ENCODE measurements at places on chromosomes 6 and 20.
A peak's percentile ranks its signal among the peaks of the same experiment; 100 is the strongest.

DNA sequence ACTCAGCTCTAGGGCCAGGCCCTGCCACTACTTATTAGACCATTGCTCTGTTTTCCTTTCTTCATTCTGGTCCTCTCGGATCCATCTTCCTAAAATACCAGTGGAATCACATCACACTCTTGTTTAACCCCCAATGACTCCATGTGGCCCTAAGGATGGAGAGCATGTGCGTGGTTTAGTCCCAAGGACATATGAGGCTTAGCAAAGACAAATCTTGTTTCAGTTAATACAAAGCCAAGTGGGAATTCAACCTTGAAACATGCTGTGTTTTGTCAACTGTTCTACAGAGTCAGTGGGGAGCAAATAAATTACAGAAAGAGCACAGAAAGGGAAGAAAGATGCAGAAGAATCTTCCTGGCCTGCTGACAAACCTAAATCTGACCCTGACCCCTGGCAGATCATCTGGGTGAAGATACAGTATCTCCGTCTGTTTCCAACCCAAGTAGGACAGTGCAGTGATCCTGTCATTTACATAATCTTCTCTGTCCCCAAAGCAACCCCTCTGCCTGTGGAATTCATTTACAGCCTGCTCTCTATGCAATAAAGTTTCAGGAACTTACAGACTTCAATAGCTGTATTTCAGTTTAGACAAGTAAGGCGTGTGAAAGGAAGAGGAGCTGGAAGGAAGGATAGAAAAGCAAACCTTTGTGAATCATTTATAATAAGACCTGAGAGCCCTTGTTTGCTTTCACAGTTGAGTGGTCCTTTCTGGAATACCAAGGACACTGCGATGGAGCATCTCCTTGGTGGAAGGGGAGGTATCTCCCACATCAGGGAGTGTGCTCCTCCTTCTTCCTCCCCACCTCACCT lies 144.0 kb downstream of the THBS2 start:
- no peak for DNase-seq

- DNase-seq: no peak
Measured at GRCh38 chr20:3696745-3697587, 15.2 kb upstream of the ADAM33 start.

DNA sequence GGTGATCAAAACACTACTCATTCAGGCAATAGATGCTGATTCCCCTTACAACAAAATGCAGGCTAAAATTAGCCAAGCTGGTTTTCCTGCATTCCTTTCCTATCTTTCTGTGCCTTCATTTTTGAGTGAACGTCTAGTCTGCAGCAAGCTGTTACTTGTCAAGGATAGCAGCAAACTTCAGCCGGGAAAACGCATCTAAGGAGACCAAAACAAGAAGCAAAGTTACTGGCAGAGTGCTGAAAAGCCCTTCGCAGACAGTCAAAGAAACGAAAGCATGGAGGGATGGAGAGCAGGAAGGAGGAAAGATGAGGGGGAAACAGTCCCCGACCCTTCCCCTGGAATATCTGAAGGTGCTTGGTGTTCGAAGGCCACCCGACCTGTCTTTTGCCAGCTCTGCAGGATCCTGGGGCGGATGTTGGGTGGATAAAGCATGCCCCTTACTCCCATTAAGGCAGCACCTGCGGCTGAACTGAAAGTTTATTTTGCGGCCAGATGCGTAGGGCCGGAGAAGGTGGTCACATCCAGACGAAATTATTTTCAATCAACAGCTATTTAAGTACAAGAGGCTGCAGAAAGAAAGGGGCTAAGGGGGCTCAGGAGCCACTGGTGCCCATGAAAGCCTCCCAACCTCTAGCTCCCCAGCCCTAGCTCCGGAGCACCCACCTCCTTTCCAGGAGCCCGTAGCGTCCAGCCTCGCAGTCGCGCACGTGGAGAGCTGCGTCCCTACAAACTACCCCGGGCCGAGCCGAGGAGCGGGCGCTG lies 538 bp downstream of the FERMT1 start:
- peak; percentile 26 for DNase-seq

DNA sequence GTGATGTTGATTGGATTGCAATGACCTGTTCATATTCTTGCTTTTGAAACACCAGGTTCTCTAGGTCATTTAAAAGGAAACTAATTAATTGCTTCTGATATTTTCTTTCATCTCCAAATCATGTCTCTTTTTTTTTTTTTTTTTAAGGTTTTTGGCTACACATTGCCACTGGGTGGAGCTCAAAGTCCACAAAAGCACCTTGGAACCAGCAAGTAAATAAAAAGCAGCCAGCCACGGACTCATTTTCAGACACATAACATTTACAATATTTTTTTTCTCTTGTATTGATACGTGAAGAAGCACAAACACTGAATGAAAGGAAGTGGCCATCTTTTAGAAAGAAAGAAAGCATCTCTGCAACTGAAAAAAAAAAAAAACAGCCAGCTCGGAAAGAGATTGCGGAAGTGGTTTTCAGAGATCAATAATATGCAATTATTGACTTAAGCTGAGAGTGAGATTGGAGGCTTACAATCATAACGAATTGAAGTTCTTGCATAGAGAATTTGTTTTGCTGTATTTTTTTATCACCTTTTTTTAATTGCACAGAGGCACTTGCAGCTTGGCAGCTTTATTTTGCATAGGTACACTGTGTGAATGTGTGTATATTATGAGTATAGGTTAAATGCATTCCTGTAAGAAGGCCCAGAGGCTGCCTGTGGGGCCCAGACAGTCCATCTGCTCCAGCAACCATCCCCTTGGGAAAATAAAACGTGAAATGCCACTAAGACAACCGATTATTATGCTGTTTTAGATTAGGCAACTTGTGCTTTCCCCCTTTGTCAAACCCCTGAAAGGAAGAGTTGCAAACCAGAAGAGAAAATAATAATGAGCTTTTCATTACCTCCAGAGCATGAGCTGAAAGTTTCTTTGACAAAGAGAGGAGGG lies 28.2 kb downstream of the CGA start:
- DNase-seq: peak; percentile 68

DNA sequence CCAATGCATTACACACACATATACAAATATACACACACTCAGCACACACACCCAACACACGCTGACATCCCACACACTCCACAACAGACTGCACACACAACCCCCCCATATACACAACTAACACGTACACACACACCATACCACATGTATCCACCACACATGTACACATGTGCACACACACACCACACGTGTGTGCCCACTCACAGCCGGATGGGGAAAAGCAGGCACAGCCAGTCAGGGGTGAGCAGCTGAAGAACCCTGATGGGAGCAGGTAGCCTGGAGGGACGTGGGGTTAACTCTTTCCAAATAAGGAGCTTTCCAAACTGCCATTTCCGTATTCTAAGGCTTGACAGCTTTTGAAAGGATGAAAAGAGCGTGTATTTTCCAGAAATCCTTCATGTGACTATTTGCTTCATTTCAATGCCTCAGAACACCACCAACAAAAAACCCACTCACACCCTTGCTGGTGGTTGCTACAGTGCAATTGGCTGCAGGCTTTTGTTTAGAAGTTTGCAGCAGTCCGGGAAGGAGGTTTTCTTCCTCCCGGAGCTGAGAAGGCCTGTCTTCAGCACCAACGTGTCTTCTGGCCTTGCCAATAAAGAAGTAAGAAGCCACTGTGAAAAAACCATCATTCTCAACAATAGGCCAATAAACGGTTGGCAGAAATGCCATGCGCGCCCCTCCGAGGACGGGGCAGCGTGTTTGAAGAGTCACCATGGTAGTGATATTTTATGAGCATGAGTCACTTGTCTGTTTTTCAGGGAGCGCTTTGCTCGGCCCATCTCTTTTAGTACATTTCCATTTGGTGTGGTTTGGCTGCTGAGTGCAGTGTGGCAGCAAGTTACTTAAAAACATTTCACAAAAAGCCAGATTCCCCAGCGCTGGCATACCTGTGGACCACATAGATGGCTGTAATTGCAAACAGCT lies 131.3 kb upstream of the GMDS start:
- peak; percentile 90 for DNase-seq

DNA sequence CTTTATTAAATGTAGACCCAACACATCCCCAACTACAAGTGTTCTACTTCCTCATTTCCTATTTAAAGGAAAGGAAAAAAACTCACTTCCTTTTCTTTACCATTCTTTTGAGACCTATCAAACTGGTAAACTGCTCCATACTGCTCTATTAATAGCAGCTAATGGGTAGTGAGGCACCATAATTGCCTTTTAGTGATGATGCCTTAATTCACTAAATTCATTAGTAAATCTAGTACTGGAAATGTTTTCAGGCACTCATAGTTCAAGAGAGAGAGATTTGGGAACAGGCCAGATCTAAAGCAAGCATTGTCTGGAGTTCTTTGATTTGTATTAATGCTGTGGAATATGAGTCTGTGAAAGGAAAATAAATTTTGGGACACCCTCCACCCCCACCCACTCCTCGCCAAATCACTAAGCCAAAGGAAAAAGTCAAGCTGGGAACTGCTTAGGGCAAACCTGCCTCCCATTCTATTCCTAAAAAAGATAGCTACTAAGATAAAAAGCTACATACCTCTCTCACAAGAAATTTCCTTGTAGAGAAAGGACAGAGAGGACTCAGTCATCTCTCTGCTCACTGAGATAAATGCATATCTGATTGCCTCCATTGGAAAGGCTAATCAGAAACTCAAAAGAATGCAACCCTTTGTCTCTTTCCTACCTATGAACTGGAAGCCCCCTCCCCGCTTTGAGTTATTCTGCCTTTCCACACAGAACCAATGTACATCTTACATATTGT lies 13.6 kb upstream of the IBTK start:
- DNase-seq: peak; percentile 18

DNA sequence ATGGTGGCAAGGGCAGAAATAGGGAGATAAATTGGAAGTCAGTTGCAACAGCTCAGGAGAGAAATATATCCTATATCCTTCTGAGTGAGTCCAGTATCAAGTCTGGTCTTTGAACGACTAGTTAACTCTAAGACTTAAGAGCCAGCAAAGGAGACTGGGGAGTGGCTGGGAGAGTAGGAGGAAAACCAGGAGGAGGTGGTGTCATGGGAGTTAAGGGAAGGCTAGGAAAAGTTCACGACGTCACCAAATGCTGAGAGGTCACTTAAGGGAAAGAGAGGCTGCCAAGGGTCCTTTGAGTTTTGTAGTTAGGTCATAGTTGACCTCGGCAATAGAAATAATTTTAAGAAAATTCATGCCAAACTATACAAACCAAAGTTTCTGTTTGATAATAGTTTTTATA lies 25.1 kb downstream of the ACOT13 start:
- DNase-seq: no peak
